ENCODE measurements at places on chromosomes 1 and 21.

DNA sequence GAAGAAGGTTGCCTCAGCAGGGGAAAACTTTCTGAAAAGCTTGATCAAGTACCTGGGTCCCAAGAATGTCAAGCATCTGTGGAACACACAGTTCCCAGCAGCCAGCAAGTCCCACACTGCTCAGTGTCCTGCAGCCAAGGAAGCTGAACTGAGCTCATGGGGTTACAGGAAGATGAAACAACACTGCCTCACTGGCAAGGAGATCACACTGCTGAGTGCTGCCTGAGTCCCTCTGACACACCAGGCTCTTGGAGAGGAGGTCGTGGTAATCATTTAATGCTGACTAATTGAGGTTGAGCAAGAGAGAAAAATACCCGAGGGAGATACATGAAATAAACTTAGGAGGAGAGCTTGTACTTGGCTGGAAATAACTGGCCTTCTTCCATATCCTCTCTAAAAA is 75.2 kb downstream of the MPZL1 start:
- no peak for DNase-seq

- no peak for DNase-seq
These were observed 24.4 kb downstream of the GIPC2 start for GRCh38 chr1:78070210-78070609.

DNA sequence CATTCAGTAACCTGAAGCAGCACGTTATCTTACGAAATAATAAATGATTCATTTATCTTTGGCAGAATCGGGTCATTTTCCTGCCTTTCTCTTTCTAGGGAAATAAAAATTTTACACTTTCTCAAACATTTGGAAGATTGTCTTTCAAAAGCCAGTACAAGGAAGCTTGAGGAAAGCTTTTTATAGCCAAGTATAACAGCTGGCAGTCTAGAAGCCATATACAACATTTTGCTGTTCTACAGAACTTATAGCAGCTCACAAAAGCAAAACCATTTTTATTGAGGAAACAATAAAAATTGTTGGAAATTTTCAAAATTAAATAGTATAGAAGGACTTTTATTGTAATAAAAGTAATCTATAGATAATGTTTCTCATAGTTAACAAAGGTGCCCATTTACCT is 448.6 kb downstream of the SMYD3 start:
- DNase-seq = no peak

- no peak for DNase-seq
These were observed 76.6 kb upstream of the ZNF644 start for GRCh38 chr1:91098299-91098906.

DNA sequence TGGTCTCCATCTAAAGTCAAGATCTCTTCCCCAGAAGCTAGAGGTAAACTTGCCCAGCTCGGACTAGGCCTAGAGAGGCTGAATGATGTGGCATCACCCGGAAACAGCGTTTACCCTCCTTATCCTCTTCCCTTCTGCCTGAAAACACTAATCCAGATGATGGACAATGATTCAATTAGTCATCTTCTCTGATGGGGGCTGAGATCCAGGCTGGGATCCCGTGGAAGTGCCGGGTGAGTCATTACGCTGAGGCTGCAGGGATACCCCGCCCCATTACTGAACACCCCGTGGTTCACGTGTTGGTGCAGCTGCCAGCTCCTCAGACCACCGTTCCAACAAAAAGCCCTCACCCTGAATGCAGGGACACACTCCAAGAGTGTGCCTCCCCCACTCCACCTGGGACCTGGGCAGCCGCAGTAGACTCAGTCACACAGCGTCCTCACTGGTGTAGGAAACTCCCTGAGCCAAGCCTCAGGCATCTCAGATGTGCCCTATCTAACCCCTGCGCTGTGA is 2.0 kb downstream of the S100A6 start:
- peak; percentile 26 for DNase-seq

Measured in CD4-positive, alpha-beta T cell treated with Interleukin-2 at 100 ng/mL for 4 hours (primary cell).